CD4-positive, alpha-beta T cell treated with Interleukin-4 for 4 hours (primary cell): ENCODE measurements at places on chromosomes 7 and 10.

- no peak for DNase-seq
These were observed 164.3 kb downstream of the BUB3 start for GRCh38 chr10:123318516-123318915.

DNA sequence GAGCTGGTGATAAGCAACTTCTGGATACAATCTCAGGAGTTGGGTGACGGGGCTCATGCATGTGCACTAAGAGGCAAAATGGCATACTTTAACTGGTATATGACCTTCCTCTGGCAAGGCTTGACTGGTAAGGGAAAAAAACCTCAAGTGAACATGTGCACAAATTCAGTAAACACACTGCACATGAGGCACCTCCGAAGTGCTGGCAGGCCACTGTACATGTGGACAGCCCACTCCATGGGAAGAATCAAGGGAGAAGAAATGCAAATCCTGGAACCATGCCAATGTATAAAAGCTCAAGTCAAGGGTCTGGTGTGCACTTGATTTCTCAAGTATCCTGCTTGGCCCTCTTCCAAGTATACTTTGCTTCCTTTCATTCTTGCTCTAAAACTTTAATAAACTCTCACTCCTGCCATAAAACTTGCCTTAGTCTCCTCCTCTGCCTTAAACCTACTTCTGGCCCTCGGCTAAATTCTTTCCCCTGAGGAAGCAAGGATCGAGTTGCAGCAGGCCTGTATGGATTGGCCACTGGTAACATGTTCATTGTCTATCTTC, 167.2 kb downstream of the RAMP3 start:
- DNase-seq: no peak

GRCh38 chr7:24372961-24373955, 89.3 kb downstream of the NPY start:
- DNase-seq: no peak

DNA sequence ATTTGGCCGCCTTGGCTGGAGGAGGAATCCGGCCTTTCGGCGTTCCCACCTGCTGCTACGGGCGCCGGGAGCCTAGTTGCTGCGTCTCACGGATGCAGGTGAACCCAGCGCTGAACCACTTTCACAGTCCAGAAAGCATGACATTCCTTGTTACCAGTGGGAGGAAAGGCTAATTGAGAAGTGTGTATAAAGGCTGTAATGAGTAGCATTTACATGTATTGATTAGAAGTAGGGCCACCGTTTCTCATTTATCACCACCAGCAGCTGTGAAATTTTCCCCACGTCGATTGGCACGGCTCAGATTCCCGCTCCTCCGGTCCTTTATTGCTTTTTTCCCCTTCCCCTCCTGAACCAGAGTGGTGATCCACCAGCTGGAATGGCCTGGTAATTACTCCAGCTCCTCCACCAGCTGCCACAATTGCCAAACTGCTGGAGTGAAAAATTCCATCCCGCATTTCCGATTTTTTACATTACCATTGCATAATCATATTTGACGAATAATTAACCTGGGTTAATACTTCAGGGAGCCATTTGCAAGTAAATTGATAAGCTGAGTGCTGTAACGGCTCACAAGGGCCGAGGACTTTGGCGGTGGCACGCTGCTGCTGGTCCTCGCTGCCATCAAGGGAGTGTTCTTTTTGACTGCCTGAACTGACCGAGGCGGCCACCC, 153.3 kb downstream of the POU6F2 start:
- DNase-seq: no peak

GRCh38 chr7:16930946-16931345, 49.2 kb upstream of the AGR3 start:
- no peak for DNase-seq

DNA sequence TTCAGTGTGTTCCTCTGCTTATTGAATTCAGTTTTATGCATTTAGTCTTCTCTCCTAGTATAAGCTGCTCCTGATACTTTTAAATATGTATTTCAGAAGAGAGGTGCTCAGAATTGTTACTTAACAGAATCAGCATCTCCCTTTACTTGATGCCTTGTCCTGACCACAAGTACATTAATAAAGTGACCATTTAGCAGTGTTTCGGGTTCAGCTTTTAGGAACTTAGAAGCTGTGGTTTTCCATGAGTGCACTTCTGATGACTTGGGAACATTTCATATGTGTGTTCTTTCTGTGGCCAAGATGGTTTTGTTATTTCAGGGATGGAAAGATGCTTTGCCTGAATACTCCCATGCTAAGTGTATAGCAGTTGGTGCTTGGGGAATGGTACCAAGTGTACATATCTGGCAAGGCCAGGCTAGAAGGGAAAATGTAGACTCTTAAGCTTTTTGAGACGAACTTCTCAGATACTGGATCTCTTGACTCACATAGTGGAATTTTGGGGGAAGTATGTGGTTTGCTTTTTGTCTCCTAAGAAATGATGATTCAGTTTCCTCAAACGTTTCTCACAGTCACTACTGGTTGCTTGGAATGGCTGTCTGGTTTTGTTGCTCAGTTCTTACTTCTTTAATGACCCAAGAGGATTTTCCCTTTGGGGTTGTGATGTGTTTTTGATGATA, 17.2 kb downstream of the SGPL1 start:
- DNase-seq: peak; percentile 42

DNA sequence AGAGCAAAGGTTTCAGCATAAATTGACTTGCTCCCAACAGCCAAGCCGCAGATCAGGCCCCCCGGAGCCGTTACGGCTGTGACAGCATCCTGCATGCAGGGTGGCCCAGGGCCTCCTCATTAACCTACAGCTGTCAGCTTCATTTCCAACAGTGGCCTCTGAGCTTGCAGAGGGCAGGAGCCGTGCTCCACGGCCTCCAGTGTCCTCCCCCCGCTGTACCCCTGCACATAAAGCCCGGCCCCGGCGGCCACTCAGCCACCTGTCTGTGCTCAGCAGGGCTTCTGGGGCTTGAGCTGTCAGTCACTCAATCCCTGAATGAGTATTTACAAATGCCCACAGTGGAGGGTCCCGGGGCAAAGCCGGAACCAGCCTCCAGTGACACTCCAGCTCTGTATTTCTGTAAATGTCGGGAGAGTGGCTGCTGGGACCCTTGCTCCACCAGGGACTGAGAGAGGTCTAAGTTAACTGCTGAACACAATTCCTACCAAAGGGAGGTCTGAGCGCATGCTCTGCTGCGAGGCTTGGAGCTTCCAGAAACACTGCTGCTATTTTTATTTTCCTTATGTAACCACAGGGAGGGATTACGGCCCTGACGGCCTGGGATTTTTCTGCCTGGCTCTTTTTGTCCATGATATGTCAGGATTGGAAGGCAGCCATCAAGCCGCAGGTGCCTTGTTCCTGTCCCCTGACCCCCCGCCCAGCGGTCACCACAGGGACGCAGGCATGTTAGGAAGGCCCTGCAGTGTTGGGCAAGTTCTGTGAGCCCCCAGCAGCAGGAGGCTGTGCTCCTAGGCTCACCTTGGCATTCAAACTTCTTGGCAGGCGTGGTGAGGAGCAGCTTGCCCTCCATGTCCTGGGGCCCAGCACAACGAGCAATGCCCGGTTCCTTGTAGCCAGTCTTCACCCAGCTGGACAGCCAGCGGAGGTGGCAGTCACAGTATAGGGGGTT, 165.0 kb downstream of the SLIT1 start:
- no peak for DNase-seq

DNA sequence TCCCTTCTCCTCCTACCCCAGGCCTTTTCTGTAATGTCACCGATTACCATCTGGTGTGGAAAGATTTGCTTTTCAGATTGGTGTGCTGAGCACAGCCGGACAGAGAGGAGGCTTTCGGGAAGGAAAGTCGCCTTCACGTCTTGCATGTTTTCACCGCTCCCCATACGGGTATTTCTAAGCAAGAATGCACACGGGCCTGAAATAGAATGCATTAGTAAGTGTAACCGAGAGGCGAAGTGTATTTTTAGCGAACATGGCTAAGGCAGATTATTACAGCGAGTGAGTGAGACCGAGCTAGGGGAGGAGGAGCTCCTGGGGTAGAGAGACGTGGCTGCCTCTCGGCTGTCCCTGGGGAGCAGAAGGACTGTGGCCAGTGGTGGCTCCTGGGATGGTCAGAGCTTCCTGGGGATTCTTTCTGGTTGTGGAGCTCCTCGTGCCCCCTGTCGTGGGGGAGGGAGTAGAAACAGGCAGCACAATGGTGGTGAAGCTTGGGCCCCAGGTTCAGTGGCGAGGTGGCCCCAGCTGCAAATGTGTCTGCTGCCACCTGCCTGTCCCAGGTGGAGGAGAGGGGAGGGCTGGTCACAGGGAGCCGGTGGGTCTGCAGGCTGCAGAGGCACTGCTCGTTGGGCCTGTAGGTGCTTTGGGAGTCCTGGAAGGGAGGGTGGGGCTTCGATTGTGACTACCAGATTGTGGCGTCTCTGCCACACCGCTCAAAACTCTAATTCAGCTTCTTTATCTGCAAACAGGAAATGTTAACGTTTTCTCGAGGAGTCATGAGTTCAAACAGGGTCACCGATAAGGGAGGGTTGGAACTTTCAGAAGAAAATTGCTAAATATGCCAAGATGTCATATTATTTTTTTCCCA, 135.8 kb downstream of the CAMK1D start:
- DNase-seq: no peak

DNA sequence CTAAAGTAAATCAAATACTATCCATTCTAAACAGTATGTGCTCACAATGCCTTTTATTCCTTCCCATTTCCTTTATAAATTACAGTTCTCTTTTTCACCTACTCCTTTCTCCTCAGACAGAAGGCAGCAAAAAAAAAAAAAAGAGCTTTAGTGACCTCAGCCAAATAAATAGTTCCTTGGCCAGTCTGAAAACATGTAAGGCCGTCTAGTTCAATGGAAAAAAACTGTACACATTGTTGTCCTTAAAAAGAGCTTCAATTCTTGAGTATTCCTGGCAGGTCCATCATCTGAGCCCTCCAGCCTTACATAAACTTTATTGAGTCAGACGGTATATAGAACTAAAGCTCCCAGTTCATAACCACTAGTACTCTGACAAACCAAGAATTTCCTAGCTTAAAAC, 185.4 kb downstream of the CACNA2D1 start:
- no peak for DNase-seq

DNA sequence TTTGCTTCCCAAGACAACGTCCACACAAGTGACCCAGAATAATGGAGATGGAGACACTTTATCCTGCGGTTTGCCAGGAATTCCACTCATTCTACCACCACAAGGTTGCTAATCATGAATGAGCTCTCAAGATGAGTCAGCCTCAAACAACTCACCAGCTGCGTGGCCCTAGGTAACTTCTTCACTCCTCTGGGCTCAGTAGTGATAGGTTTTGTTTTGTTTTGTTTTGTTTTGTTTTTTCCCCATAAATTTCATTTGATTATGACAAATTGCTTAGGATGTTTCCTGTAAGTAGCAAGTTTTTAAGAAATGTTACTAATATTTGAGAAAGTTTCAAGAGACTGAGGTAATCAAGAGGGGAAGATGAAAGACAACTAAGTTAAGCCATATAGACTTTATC, 286.8 kb downstream of the PARD3 start:
- DNase-seq: no peak

GRCh38 chr10:116043861-116044260, 229.1 kb downstream of the GFRA1 start:
- no peak for DNase-seq

- DNase-seq: no peak
These were observed 29.2 kb downstream of the COPG2 start for GRCh38 chr7:130639388-130639787.

GRCh38 chr7:114417290-114417689, 2.7 kb downstream of the FOXP2 start:
- no peak for DNase-seq

GRCh38 chr10:32987172-32987571, 29.1 kb upstream of the ITGB1 start:
- DNase-seq: no peak

GRCh38 chr10:75508814-75509306, 77.4 kb downstream of the LRMDA start:
- no peak for DNase-seq

GRCh38 chr10:80166581-80167470, 34.3 kb downstream of the PLAC9 start:
- no peak for DNase-seq

- DNase-seq: no peak
These were observed 143.4 kb upstream of the ZNF92 start for GRCh38 chr7:65230231-65230630.

GRCh38 chr10:25245165-25245564, 70.4 kb downstream of the GPR158 start:
- no peak for DNase-seq

DNA sequence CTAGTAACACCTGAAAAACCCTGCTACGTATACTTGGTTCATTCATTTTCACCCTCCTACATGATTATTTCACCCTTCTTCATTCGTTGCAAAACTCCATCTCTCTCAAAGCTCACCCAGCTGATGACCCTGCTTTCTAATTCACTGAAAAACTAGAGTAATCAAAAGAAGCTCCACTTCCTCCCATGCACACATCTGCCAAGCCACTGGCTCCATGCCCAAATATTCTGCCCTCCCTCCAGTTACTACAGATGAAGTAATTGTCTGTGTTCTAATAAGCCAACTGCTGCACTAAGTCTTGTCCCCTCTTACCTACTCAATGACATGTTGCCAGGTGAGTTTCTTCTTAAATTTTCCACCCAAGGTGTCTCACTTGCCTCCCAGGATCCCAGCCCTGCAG, 96.9 kb upstream of the CCDC71L start:
- no peak for DNase-seq

DNA sequence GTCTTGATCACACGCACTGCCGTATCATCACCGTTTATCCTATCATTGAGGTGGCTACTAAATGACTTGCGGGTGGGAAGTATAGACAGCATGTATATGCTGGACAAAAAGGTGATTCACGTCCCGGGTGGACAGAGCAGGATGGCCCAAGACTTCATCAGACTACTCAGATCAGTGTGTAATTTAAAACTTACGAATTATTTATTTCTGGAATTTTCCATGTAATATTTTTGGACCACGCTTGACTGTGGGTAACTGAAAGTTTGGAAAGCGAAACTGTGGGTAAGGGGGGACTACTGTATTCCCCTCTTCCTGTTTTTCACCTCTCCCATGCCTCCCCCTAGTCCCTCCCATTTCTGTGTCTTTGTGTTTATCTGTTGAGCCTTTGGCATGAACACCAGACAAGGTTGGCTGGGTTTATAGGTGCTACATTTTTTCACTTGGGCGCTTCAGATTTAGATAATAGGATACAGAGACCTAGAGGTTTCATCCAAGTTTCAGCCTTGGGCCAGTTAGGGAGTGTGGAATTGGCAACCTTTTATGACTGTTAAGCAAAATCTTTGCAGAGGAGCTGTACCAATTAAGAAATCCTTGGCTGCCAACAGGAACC, 55.8 kb downstream of the RBM20 start:
- no peak for DNase-seq

DNA sequence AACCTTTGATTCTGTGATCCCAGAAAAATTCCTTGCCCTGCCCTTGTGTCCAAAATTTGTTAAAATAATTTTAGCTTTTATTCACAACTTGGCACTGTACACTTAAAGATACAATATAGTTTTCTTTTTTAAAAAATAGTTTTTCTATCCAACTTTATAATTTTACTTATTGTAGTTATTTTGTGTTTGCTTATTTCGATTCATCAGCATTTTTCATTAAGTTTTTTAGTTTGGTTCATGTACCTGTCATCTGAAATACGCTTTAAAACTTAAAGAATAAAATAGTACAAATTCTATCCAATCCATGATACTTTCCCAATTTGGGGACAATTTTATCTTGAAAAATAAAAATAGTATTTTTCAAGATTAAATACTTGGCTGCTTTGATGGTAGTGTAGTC, 514.8 kb downstream of the AUTS2 start:
- DNase-seq: no peak
